Right cardiac atrium (tissue), 5 donors: ENCODE measurements at places on chromosomes 5 and 9. TPM values are rescaled to one million over a fixed set of nuclear protein-coding genes. Genes with fewer than 3 reads are reported as not detected.

GRCh38 chr5:180724944-180725343, 14.9 kb downstream of the OR2Y1 start:
- DNase-seq, result no peak

- DNase-seq, result no peak
These were observed 9.8 kb upstream of the COL15A1 start for GRCh38 chr9:98933890-98934289.

DNA sequence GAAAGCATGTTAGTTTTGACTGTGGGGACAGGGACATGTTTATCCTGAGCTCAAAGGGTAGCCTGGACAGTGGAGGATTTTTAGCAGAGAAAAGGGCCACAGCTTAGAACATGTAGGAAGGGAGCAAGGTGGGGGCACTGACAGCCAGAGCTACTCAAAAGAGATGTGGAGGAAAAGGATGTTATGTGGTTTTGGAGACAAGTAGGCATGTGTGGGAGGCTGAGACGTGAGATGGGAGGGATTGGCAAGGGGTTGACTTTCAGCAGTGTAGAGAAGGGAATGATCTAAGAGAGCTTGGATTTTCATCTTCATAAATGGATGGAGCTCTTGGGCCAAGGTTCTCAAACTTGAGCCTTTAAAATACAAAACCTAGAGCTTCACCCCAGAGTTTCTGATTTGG, 24.0 kb downstream of the SYK start:
- DNase-seq, result no peak

- no peak for DNase-seq
These were observed 1253.5 kb upstream of the CDH6 start for GRCh38 chr5:29939988-29940387.

GABBR2 gene
- total RNA-seq, result not detected

DNA sequence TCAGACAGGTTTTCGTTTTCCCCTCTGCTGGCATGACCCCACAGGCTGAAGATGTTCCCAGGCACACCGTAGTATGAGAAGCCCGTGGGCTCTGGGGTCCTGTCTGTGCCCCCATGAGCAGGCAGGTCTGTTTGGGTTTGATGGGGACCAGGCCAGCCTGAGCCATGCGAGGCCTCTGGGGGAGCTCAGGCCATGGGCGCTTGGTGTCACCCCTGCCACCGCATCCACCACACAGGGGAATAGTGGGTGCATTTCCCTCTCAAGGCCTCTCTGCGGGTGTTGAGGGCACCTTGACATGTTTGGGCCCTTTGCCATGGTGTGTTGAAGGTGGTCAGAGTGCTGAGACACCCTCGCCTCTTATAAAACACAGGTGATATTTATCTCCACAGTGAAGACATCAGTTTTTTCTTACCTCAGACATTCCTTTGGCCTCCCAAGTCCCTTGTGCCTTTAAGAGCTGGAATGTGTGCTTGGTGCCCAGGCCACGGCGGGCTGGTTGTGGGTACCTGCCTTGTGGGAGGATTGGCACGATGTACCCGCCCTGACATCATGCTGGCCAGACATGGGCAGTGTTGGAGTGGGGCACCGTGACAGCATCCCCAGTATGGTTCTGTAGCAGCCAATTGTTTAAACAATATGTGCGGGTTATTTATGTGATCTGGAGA, 68.3 kb downstream of the WNK2 start:
- peak; percentile 44 for DNase-seq

GRCh38 chr5:133086366-133086875, 34.6 kb downstream of the HSPA4 start:
- no peak for DNase-seq

- DNase-seq, result no peak
These were observed 43.4 kb upstream of the NR4A3 start for GRCh38 chr9:99778308-99778707.

ZBTB26 gene
- total RNA-seq, result 5.2 TPM
